ENCODE measurements at places on chromosomes 2 and 18.
A peak's percentile ranks its signal among the peaks of the same experiment; 100 is the strongest.

GRCh38 chr2:217326238-217327022, 466.6 kb upstream of the TNP1 start:
- no peak for DNase-seq

DNA sequence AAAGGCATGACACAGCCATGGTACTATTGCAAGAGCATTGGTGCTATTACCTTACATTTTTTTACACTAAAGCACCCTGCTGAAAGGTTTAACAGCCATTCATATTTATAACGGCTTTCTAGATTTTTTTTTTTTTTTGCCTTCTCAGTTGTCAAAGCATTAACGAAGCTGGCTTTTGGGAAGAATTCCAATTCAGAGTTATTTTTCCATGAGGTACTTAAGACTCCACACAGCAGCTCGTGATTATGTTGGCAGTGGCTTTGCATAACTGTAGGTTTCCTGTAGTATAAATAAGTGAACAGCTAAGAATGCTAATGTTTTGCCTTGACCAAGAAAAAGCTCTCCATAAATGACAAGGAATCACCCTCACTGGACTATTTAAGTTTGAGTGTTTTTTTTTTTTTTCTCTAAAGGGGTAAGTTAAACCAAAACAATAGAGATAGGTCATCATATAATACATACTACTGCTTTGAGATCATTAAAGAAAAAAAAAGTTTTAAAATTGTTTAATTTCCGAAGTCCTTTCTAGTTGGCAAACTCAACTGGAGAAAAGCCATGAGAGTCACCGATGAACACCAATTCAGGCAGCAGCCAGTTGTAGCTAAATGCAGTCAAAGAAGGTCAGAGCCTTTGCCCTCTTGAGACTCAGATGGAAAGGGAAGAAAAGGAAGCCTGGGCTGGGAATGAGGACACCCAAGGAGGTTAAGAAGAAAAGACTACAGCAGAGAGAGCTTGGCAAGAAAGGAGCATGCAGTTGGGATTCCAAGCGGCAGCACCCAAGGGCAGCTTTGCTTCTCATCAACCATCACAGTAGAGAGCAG, 187.4 kb upstream of the NCKAP5 start:
- DNase-seq, result no peak

GRCh38 chr2:23703583-23704385, 223.1 kb downstream of the ATAD2B start:
- DNase-seq, result no peak

DNA sequence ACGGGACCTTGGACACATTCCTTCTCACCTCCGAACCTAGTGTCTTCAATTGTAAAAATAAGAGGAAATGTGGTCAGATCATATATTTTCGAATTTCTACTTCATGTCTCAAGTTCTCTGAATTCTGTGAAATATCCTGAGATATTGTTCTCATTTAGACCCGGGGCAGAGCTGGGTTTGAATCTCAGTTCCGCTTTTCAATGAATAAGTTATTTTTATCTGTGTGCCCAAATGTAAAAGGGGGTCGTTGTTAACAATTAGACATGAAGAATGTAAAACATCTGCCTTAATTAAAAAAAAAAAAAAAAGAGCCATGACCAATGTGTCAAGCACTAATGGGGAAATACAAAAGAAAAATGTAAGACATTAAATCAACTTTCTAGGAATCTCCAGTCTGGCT, 48.9 kb upstream of the BCL11A start:
- no peak for DNase-seq

- DNase-seq, result no peak
Measured at GRCh38 chr2:121052023-121052422, 233.0 kb downstream of the TFCP2L1 start.

DNA sequence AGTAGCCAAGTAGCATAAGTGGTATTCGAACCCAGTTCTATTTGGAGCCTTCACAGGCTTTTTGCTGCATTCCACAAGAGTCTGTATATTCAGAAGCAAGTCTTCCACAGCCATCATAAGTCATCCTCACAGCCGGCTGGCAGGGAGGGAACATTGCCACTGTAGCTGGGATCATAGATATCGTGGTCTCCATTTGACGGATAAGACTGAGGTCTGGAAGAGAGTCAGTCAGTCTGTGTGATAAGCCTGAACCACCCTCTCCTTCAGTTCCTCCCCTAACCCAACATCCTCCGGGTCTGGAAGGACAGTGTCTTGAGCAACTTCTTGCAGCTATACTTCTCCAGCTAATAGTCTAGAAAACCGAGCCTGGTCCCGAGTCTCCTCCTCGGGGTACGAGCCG, 17.0 kb upstream of the C1QL2 start:
- no peak for DNase-seq

- DNase-seq, result no peak
Measured at GRCh38 chr2:230012267-230012884, 56.3 kb downstream of the SLC16A14 start.

- DNase-seq, result no peak
Measured at GRCh38 chr2:213219816-213220215, 64.4 kb upstream of the SPAG16 start.

DNA sequence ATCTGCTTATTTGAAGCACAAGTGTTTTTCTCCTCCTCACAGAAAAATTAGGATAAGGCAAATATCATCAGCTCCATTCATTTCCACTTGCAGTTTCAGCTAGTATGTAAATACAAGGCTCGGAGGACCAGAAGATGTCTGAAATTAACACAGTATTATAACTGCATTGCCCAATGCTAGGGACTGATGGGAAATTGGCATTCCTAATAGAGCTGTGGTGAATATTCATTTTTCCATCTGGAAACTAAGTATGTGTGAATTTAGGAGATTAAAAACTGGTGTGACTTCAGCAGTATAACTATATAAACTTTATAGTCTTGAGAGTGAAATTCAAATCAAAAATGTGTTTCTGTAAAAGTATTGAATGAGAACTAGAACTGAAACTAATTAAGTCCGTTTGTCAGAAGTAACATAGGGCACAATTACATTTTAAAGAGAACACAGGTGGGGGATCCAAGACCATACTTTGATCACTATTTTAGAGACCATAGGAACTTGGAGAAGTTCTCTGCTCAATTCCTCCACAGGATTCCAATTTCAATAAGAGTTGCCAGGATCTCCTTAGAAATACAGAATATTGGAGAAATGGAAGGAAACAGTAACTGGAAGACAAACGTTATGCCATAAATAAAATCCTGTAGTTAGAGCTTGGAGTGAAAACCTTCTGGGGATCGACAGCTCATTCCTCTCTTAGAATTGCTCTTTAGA, 12.1 kb upstream of the ITGA6 start:
- DNase-seq, result no peak

- peak; percentile 10 for DNase-seq
Measured at GRCh38 chr2:164538240-164538866, 82.9 kb downstream of the GRB14 start.

DNA sequence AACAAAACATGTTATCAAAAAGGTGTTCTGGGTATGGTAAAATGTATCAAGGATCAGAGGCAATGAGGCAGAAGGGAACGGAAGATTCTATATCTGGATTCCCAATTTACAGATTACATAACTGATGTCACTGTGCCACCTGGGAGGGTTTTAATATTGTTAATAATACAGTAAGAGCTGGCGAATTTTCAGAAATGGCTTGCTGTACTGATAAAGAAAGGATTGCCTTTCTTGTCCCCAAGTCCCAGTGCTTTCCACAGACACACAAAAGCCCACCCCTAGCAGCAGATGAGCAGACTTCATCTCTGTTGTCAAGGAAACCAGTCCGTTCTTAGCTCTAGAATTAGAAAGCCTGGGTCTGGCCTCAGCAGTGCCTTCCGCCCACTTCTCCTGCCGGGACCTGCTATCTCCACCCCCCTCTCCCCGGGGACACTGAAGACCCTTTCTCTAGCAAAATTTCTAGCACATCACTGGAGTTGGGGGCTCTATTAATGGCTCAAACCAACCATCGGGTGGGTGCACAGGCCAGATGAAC, 34.3 kb downstream of the ADD2 start:
- DNase-seq, result no peak

DNA sequence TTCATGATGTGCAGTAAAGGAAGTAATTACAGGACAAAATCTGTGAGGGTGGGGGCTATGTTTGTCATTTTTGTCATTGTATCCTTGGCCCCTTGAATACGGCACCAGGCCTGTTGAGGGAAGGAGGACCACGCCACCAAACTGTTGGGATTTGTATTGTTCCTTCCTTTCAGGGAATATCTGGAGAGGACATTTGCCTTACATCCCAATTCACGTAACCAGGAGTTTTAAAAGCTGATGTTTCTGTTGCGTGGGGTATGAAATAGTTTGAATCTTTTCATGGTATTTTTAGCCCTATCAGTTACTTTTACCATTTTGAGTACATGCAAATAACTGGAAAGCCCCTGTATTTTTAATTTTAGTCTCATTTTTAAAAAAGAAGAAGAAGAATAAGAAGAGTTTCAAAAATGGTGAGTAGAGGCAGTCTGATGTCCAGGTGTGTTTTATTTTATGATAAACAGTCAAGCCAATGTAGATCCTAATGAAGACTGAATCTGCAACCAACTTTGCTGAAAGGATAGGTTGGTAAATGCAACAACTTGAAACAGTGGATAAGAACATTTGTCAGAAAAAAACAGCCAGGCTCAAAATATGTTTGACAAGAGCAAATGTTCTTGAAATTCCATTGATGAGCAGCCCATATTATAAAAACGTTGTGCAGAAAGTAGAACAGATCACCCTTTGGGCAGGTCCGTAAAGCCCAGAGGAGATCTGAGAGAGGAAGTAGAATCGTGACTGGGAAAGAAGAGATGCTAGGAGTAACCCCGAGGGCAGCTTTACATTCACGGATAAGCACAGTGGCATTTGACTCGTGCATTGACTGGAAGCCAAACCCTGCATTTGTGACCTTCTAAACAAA, 54.5 kb downstream of the RASGRP3 start:
- no peak for DNase-seq

DNA sequence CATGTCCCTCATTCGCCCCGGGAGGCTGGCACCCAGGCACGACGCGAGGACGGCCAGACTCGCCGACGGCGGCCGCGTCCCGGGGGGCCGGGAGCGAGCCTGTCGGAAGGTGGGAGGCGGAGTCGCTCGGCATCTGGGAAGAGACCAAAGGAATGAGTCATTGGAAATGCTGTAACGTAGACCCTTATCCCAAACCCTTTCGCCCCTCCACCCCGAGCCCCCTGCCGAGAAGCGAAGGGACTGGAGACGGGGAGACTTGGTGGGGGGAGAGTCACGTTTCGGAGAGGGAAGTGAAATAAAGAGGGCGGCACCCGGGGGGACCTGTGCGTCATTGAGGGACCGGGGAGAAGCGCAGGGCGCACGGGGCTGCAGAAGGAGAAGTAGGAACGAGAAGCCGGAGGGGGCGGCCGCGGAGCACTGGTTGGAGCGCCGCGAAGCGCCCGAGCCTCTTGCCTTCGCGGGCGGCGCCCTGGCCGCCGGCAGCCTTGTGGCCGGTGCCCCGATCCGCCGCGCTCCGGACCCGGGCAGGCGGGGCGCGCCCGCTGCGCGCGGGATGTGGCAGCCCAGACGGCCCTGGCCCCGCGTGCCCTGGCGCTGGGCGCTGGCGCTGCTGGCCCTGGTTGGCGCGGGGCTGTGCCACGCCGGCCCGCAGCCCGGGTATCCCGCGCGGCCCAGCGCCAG, at the start of gene EMILIN2:
TSS of gene EMILIN2 (plus strand) at position 371 of the 681 bp plus-strand sequence. CDS start at position 554, 183 bp downstream.
- DNase-seq, result no peak

- peak; percentile 47 for DNase-seq
Measured at GRCh38 chr2:28895189-28895893, 874 bp downstream of the WDR43 start.

- DNase-seq, result no peak
Measured at GRCh38 chr2:117271631-117272030, 542.9 kb upstream of the DDX18 start.

DNA sequence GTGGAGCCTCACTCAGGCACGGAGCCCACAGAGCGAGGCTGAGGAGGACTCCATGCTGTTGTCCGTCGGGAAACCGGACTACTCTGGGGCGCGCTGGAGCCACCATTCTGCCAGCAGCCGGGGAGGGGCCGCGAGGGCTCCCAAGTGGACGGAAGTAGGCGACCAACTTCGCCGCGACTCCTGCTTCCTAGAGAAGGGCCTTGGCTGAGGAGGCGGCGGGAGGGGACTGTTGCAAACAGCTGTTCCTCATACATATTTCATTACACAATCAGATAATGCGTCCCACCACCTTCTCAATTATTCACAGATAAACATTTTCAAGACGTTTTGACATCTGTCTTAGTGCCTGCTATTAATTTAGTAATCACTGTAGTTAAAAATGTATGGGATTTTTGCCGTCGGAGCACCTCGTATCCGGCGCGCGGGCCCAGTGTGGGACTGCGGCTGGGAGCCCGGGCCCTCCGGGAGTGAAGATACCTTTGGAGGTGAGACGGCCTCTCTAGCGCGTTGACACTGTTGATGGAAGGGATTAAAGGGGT, 11.7 kb upstream of the SIX3 start:
- no peak for DNase-seq

DNA sequence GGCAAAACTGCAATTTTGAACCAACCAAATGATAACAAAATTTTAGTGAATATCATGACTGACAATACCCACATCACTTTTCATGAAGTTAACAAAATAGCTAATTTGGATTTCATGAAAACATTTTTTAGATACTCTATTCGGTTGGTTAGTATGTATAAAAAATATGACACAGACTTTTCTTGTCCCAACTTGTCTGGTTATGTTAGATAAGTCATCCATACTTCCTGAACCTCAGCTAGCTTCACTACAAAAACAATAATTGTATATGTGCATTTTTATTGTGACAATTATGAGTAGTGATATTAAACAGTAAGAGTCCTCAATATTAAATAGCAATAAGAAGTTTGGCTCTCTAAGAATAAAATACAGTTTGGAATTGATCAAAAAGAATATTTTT, 408.1 kb upstream of the DSEL start:
- DNase-seq, result no peak

GRCh38 chr18:77650799-77651385, 401.2 kb downstream of the GALR1 start:
- DNase-seq, result no peak

GRCh38 chr18:24006712-24007313, 7.7 kb upstream of the TTC39C start:
- DNase-seq, result no peak

GRCh38 chr2:132598536-132598935, 71.5 kb downstream of the LYPD1 start:
- no peak for DNase-seq

GRCh38 chr18:37438417-37439180, 127.0 kb downstream of the CELF4 start:
- no peak for DNase-seq

DNA sequence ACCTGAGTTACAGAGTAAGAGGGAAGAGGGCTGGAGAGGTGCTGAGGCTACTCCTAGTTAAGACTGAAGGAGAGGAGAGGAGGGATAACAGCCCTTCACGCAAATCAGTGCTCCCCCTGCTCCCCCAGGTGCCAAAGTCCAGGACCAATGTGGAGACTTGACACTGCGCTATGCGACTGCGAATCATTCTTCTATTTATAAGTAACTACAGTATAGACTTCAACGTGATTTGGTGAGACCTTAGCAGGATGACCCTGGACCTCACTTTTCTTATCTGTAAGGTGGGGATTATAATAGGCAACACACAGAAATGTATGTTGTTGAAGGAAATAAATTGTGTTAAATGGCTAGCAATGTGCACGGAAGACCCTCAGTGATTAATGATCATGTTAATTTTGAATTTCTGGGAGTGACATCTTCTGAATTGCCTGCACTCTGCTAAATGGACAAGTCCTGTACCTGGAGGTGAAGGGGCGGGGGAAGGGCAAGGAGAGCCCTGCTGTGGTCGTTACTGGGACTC, 11.0 kb downstream of the EN1 start:
- no peak for DNase-seq

GRCh38 chr2:126358122-126358521, 297.8 kb upstream of the GYPC start:
- DNase-seq, result no peak

- DNase-seq, result peak; percentile 55
Measured at GRCh38 chr18:54946149-54946581, 13.1 kb downstream of the CCDC68 start.

GRCh38 chr18:21307578-21307977, 65.5 kb downstream of the GREB1L start:
- no peak for DNase-seq
